Activated CD4-positive, alpha-beta T cell treated with anti-CD3 and anti-CD28 coated beads, Interleukin-2, amount 10 ng/mL, durations not matched to agents 7 days and 5 days (primary cell): ENCODE measurements at places on chromosomes 12 and 14. TPM values are rescaled to one million over a fixed set of nuclear protein-coding genes. Genes with fewer than 3 reads are reported as not detected.
A peak's percentile ranks its signal among the peaks of the same experiment; 100 is the strongest.

- no peak overlapping the region for H3K4me3 ChIP-seq
- no peak for DNase-seq
- H3K27me3 ChIP-seq: no peaks in the 10 kb centered on the region
- H3K4me1 ChIP-seq: peaks cover 16% of the 10 kb centered on the region
- H3K36me3 ChIP-seq: no peaks in the 10 kb centered on the region
Measured at GRCh38 chr12:108875682-108876361, 4.1 kb upstream of the DAO start.

DNA sequence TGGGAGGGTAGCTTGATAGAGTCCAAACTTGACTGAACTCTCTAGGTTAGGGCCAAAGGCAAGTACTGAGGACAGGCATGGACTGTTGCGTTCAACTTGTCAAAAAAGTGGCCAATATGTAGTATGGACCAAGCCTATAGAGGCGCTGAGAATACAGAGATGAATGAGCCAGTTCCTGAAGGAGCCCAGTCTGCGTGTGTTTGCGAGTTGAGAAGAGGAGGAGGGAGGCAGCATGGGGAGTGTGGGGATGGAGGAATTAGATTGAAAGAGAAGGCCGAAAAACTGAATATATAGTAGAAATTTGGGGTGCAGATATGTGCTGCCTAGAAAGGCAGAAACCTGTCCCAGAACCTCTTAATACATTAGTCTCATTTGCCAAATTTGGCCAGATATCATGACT lies 412.4 kb downstream of the PCNX1 start:
- DNase-seq: no peak
- H3K36me3 ChIP-seq: peaks cover 13% of the 10 kb centered on the region
- no peaks in the 10 kb centered on the region for H3K27me3 ChIP-seq
- peak overlapping the region; percentile 86 for H3K27ac ChIP-seq

GRCh38 chr12:67364228-67364627 lies 95.1 kb downstream of the CAND1 start:
- H3K27me3 ChIP-seq: no peaks in the 10 kb centered on the region
- no peak overlapping the region for H3K27ac ChIP-seq
- DNase-seq: no peak
- no peaks in the 10 kb centered on the region for H3K4me1 ChIP-seq

DNA sequence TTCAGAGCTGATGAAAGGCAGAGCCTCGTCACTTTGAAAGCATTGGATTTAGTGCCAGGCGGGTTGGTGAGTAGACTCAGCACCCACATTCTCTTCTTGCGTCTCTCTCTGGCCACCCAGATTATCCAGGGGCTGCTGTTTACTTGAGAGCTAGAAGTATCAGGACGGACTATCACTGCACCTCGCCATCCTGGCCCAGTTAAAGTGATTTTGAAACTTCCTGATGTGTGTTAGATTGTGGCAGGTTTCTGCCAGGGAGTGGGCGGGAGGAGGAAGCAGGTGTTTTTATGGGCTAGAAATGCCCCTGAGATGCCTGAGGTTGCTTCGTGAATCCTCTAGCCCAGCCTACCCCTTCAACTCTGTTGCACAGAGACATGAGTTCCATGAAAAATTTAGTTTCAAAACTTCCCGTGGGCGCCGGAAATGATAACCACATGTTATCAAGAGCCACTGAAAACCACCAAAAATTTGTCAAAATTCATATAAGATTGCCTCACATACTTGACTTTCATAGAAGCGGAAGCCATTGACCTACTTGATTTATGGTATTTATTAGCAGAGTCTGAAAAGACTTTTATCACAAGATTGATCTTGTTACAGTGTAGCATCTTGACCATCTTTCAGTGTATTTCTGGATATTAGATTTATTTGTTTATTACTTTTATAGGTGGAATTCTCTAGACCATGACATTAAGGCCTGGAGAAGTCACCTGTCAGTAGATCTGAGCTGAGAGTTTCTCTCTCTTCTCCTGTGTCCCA lies 466.0 kb downstream of the RAD51B start:
- H3K36me3 ChIP-seq: peaks cover 11% of the 10 kb centered on the region
- peaks cover 51% of the 10 kb centered on the region for H3K4me1 ChIP-seq
- no peaks in the 10 kb centered on the region for H3K27me3 ChIP-seq
- peak; percentile 61 for DNase-seq

DNA sequence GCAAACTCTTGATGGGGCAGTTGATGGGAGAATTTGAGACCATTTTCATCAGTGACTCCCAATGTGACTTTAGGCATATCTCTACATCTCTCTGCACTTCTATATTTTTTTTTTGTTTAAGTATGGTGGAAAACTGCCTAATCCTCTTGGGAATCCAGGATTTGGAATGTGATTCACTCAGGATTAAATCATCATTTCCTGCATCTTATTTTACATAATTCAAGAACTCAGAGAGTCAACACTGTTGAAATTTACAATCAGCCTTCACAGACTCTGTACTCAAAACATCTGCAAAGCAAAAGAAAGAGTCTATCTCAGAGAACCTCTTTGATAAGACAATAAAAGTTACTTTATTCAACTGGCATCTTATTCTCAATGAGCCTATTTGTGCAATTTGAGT lies 260.7 kb upstream of the NOS1 start:
- H3K4me1 ChIP-seq: no peaks in the 10 kb centered on the region
- H3K36me3 ChIP-seq: no peaks in the 10 kb centered on the region
- H3K27me3 ChIP-seq: no peaks in the 10 kb centered on the region
- no peak overlapping the region for H3K27ac ChIP-seq
- no peak overlapping the region for H3K4me3 ChIP-seq
- DNase-seq: no peak

Gene CATSPERB
- total RNA-seq: 4.8 TPM

Gene SERPINA9
- total RNA-seq: not detected

Gene TPPP2
- total RNA-seq: not detected

Gene CMA1
- not detected for total RNA-seq

DNA sequence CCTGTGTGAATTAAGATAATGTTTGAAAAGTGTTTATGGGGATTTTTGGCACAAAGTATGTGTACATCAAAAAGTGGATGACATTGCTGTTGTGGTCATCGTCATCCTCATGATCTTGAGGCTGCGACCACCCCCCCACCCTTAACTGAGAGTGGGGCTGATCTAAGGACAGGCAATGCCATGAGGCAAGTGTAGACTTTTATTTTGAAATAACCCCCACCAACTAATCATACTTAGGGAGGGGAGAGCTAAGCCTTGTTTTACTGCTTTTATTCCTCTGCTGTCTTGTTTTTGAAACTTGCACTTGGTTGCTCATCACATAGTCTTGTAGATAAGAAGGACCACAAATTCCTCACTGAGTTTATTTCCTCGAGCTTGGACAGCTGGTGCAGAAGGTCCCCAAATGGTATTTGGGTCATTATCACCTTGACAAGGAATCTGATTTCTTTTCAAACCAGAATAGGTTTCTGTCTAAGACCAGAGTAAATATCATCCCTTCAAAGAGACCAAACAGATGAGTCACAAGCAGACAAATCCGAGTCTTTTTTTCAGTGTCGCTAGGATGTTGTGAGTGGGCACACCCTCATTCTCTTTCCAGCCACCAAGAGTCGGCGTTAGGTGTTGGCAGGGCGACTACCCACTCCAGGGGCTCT lies 23.9 kb upstream of the SMOC1 start:
- H3K36me3 ChIP-seq: no peaks in the 10 kb centered on the region
- peaks cover 10% of the 10 kb centered on the region for H3K27me3 ChIP-seq
- H3K4me1 ChIP-seq: no peaks in the 10 kb centered on the region
- H3K4me3 ChIP-seq: no peak overlapping the region

- H3K36me3 ChIP-seq: no peaks in the 10 kb centered on the region
- H3K27ac ChIP-seq: peak overlapping the region; percentile 96
- H3K27me3 ChIP-seq: no peaks in the 10 kb centered on the region
Measured at GRCh38 chr12:674272-674781, 11.1 kb upstream of the NINJ2 start.

DNA sequence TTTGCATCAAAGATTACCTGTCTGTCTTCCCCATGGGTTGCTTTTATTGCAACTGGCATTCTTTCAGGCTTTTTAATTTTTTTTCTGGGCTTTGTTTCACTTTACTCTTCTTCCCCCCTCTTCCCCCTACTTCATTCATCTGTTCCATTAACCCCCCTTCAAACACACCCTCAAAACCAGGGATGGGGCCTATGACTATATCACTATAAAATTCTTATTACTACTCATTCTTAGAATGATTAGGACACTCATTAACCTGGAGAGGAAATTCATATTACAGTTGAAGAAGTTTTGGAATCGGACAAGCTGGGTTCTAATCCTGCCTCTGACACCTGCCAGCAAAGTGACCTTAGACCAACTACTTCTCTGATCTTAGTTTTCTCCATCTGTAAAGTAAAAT lies 24.8 kb upstream of the MDM1 start:
- no peak for DNase-seq
- no peaks in the 10 kb centered on the region for H3K36me3 ChIP-seq
- peaks cover 14% of the 10 kb centered on the region for H3K4me1 ChIP-seq

Gene MYF6
- total RNA-seq: not detected

Gene PPM1H
- total RNA-seq: not detected

Gene ATF7
- 28.6 TPM for total RNA-seq

DNA sequence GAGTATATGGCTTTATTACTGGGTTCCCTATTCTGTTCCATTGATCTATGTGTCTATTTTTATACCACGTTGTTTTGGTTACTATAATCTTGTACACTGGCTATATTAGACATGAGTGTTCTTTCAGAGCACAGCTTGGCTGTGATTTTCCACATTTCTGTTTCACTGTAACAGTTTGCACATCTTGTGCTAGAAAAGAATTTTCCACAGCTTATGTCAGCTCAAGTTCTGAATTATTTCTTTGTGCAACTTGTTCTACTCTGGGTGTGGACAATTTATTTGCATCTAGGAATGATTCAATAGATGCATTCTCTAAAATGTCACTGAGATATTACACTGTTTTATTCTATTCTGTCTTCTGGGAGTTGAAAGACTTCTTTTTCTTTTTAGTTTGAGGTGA lies 28.4 kb upstream of the OR5AU1 start:
- H3K27ac ChIP-seq: no peak overlapping the region
- no peaks in the 10 kb centered on the region for H3K4me1 ChIP-seq
- peaks cover 2% of the 10 kb centered on the region for H3K36me3 ChIP-seq
- no peak for DNase-seq

GRCh38 chr12:47863467-47863866 lies 41.3 kb downstream of the VDR start:
- H3K27me3 ChIP-seq: no peaks in the 10 kb centered on the region
- no peak for DNase-seq
- H3K36me3 ChIP-seq: peaks cover 10% of the 10 kb centered on the region
- H3K4me1 ChIP-seq: peaks cover 47% of the 10 kb centered on the region

Gene POTEM
- total RNA-seq: not detected

GRCh38 chr14:72383865-72384264 lies 451.6 kb downstream of the RGS6 start:
- H3K4me3 ChIP-seq: no peak overlapping the region
- H3K36me3 ChIP-seq: no peaks in the 10 kb centered on the region

DNA sequence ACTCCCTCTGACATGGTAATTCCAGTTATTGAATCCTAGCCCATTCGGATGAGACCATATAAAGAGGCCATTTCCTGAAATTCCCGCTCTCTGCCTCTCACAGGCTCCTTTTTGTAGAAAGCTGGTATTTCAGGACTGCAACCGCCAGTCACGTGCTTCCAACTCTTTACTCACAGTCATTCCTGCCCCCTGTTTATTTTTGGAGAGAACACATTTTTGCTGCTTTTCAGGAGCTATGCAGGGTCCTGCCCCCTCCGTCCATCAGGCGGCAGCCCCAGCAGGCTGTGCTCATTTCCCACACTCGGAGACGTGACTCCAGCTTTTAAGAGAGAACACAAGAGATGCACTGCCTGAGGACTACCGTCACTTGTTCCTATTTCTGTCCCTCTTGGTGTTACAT lies 26.8 kb downstream of the IFT43 start:
- DNase-seq: no peak
- no peaks in the 10 kb centered on the region for H3K4me1 ChIP-seq
- H3K36me3 ChIP-seq: no peaks in the 10 kb centered on the region

GRCh38 chr14:73717711-73718417 lies 3.7 kb upstream of the PNMA1 start:
- peaks cover 7% of the 10 kb centered on the region for H3K4me1 ChIP-seq
- peaks cover 57% of the 10 kb centered on the region for H3K36me3 ChIP-seq
- H3K27ac ChIP-seq: no peak overlapping the region
- DNase-seq: no peak
- H3K27me3 ChIP-seq: no peaks in the 10 kb centered on the region
- H3K4me3 ChIP-seq: no peak overlapping the region

DNA sequence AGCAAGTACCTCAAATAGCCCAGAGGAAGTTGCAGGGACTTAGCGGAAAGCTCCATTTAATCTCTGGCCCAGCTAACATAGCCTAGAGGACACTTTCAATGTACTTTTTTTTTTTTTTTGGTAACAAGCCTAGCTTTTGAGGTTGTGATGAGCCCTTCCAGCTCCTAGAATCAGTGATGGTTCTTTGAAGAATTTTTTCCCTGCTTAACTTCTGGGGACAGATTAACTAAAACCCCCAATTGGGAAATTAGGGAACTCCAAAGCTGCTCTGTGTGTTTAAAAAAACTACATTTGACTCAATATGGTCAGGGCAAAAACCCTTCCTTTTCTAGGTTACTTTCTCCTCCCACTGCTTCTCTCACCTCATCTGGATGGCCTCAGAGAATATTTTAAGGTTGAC lies 23.9 kb upstream of the ITGA5 start:
- no peaks in the 10 kb centered on the region for H3K36me3 ChIP-seq
- peaks cover 4% of the 10 kb centered on the region for H3K27me3 ChIP-seq
- peaks cover 6% of the 10 kb centered on the region for H3K4me1 ChIP-seq
- no peak for DNase-seq

GRCh38 chr12:69457433-69457832 lies 12.8 kb upstream of the FRS2 start:
- no peaks in the 10 kb centered on the region for H3K27me3 ChIP-seq
- no peak overlapping the region for H3K27ac ChIP-seq
- no peaks in the 10 kb centered on the region for H3K36me3 ChIP-seq
- H3K4me3 ChIP-seq: no peak overlapping the region
- no peak for DNase-seq

DNA sequence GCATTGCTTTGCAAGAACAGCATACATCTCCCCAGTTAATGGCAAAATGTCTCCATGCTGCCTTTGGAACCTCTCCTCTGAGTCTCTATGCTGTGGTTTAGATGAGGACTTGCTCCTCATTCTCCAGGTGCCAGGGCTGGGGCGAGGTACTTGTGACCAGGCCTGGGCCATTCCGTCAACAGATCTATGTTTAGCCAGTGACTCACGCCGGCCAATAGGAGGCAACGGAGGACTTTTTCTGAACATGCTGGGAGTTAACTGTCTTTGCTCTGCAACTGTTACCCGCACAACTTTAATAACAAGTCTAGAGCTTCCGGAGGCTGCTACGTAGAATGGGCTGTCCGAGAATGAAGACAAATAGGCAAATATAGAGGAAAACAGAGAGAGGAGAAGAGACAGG lies 214.2 kb downstream of the GLT1D1 start:
- no peaks in the 10 kb centered on the region for H3K27me3 ChIP-seq
- DNase-seq: no peak
- no peak overlapping the region for H3K27ac ChIP-seq
- H3K36me3 ChIP-seq: no peaks in the 10 kb centered on the region
- no peak overlapping the region for H3K4me3 ChIP-seq

GRCh38 chr12:126033751-126034150 lies 968.5 kb downstream of the AACS start:
- no peak overlapping the region for H3K4me3 ChIP-seq
- H3K27me3 ChIP-seq: no peaks in the 10 kb centered on the region
- no peak overlapping the region for H3K27ac ChIP-seq
